ENCODE measurements at places on chromosomes 2 and 18. TPM values are rescaled to one million over a fixed set of nuclear protein-coding genes. Genes with fewer than 3 reads are reported as not detected.

Gene MYCN
- polyA plus RNA-seq = 0.90 TPM

Gene ADD2
- 0.12 TPM for polyA plus RNA-seq

Gene ARHGEF4
- 32.3 TPM for polyA plus RNA-seq

Gene EGR4
- 0.31 TPM for polyA plus RNA-seq

Gene WNT10A
- polyA plus RNA-seq = not detected

Gene NEB
- polyA plus RNA-seq = 1.0 TPM

Gene TMEM131
- 5.8 TPM for polyA plus RNA-seq

Gene OBSL1
- polyA plus RNA-seq = 31.9 TPM

Gene IHH
- polyA plus RNA-seq = 6.4 TPM

Gene GREB1
- polyA plus RNA-seq = 2.4 TPM

Gene TCF7L1
- polyA plus RNA-seq = 4.3 TPM

Gene CRYGD
- polyA plus RNA-seq = not detected

Gene VWA3B
- polyA plus RNA-seq = 0.12 TPM

Gene PROKR1
- not detected for polyA plus RNA-seq

Gene VSNL1
- polyA plus RNA-seq = 20.9 TPM

Gene LYG2
- polyA plus RNA-seq = not detected

Gene M1AP
- not detected for polyA plus RNA-seq

Gene TBC1D8
- polyA plus RNA-seq = 22.0 TPM

Gene SERPINB3
- 0.61 TPM for polyA plus RNA-seq

Gene NTSR2
- not detected for polyA plus RNA-seq

Gene MEP1B
- not detected for polyA plus RNA-seq

Gene FIGN
- polyA plus RNA-seq = 0.92 TPM

Gene PLGLB2
- 3.3 TPM for polyA plus RNA-seq

Gene CABYR
- polyA plus RNA-seq = not detected

Gene MRPL53
- polyA plus RNA-seq = 74.0 TPM

Gene ZNF514
- 5.7 TPM for polyA plus RNA-seq

Gene CAPG
- 146 TPM for polyA plus RNA-seq

Gene ABCB6
- polyA plus RNA-seq = 14.5 TPM

Gene L3MBTL4
- polyA plus RNA-seq = 3.2 TPM

Gene SKA1
- 2.1 TPM for polyA plus RNA-seq

Gene SLC14A1
- 0.56 TPM for polyA plus RNA-seq

Gene SERPINB7
- polyA plus RNA-seq = not detected

Gene AMER3
- 0.37 TPM for polyA plus RNA-seq

Gene CHRNA1
- polyA plus RNA-seq = not detected

Gene TNS1
- polyA plus RNA-seq = 18.5 TPM

Gene CSRNP3
- 0.23 TPM for polyA plus RNA-seq

Data from stomach (tissue), 19 donors.